ENCODE measurements at places on chromosomes 2 and 18.
A peak's percentile ranks its signal among the peaks of the same experiment; 100 is the strongest.

- DNase-seq: no peak
Measured at GRCh38 chr18:7334973-7335568, 104.2 kb downstream of the LRRC30 start.

- no peak for DNase-seq
Measured at GRCh38 chr2:26034637-26034992, 731 bp downstream of the RAB10 start.

- DNase-seq: no peak
Measured at GRCh38 chr2:182182436-182182835, 196.8 kb downstream of the PPP1R1C start.

DNA sequence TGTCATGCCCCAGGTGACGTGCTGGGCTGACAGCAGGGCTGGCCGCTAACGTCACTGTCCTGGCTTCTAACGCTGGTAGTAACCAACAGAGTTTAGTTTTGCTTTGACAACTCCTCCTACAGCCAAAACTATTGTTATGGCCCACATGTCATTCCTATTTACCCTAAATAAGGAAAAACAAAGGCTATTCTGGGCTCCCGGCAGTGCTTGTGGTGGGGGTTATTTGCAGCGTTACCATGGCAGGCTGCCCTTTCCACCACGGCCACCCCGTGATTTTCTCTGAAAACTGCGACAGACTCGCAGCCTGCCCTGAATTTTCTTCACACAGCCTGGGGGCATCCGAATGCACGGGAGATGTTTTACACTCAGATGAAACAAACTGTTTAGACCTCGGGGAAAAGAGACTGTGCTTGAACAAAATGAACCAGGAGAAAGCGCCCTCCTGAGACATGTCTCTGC is 115.2 kb downstream of the FAM210A start:
- no peak for DNase-seq

- DNase-seq: no peak
Measured at GRCh38 chr18:25734336-25734735, 356.1 kb downstream of the SS18 start.

GRCh38 chr2:49110571-49110970 is 43.7 kb downstream of the FSHR start:
- DNase-seq: no peak

DNA sequence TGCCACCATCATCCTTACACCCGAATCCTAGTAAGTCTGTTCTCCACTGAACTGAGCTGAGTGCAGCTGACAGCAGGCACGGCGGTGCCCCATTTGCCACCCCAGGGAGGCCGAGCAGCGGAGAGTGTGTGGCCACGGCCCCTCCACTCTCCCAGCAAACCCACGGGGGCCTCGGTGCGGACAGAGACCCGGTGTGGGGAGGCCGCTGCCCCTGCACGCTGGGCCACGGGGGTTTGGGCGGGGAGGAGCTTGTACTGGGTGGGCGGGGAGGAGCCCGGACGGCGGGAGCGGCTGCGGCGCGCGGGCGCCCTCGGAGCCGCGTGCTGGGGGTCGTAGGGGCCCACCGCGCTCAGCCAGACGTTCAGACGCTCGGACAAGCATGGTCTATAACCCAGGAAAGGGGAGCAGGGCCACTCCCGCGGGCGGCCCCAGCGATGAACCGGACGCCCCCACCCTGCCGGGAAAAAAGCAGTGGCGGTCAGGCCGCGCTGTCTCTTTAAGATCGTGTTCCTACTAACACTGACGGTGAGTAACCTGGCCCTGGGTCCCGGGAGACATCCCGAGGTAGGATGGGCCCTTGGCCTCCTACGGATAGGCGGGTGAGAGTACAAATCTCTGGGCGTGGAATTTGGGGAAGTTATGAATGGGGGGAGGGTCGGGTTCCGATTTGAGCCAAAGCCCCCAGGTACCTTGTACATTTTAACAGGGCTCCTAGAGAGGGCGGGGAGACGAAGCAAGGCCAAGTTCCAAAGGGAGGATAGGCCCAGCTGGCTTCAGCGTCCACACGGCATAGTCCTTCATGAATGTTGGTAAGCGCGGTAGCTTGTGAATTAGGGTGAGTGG is at the start of gene ITPRIPL1:
TSS of gene ITPRIPL1 (plus strand) at position 277 of the 843 bp plus-strand sequence. CDS start at position 800, 523 bp downstream.
- peak; percentile 53 for DNase-seq

GRCh38 chr18:8844721-8845148 is 139.4 kb downstream of the MTCL1 start:
- no peak for DNase-seq

GRCh38 chr2:159156834-159157233 is 129.7 kb downstream of the WDSUB1 start:
- DNase-seq: no peak

GRCh38 chr2:28268386-28268785 is 124.3 kb upstream of the FOSL2 start:
- DNase-seq: no peak

- DNase-seq: no peak
Measured at GRCh38 chr18:40348196-40348595, 1606.8 kb upstream of the PIK3C3 start.

DNA sequence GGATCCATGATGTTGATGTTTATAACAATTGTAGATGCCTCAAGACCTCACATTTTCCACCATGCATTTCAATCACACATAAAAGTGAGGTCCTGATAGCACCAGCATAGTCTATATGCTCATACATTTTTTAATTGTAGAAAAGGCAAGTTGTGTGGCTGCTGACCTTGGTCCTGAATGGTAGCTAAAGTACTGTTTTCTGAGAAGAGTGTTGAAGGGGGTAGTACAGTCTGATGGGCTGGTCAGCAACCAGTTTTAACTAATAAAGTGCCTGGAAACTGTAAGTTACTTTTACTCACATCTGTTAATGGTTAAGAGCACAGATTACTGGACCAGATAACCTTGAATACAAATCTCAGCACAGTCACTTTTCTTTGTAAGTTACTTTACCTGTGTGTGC is 15.9 kb downstream of the ZNF638 start:
- peak; percentile 28 for DNase-seq

GRCh38 chr2:74847070-74847858 is 13.3 kb downstream of the HK2 start:
- DNase-seq: no peak

- DNase-seq: no peak
Measured at GRCh38 chr2:175579646-175580045, 398.1 kb upstream of the ATP5MC3 start.

DNA sequence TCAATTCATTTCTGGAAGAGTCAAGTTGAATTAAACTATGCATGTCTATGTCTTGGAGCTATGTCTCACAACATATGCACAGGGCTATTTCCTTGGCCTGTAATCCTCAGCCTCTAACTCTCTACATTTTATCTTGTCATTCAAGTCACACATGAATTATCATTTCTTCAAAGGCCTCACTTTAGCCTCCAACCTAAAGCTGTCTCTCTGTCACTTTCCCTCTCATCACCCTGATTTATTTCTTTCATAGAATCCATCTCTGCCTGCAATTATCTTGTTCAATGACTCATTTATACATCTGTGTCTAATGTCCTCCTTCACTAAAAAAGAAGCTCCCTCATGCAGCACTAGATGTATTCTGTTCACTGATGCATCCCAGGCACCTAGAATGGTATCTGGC is 614.2 kb upstream of the REG3G start:
- DNase-seq: no peak

DNA sequence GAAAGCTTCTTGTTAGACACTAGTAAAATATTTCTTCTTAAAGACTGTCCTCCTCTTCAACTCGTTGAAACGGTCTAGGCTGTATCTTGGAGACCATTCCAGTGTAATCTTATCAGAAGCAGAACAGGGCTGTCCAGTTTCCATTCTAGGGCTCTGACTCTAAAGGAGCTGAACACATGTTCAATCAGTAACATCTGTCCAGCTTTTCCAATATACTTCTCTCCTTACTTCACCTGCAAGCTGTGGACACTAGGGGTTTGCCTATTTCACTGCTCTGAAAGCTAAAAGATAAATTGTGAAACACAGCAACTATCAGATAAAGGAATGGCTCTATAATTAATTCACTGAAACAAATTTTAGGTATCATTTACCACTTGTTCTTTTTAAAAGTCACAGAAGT is 73.8 kb downstream of the ZNF385B start:
- no peak for DNase-seq

DNA sequence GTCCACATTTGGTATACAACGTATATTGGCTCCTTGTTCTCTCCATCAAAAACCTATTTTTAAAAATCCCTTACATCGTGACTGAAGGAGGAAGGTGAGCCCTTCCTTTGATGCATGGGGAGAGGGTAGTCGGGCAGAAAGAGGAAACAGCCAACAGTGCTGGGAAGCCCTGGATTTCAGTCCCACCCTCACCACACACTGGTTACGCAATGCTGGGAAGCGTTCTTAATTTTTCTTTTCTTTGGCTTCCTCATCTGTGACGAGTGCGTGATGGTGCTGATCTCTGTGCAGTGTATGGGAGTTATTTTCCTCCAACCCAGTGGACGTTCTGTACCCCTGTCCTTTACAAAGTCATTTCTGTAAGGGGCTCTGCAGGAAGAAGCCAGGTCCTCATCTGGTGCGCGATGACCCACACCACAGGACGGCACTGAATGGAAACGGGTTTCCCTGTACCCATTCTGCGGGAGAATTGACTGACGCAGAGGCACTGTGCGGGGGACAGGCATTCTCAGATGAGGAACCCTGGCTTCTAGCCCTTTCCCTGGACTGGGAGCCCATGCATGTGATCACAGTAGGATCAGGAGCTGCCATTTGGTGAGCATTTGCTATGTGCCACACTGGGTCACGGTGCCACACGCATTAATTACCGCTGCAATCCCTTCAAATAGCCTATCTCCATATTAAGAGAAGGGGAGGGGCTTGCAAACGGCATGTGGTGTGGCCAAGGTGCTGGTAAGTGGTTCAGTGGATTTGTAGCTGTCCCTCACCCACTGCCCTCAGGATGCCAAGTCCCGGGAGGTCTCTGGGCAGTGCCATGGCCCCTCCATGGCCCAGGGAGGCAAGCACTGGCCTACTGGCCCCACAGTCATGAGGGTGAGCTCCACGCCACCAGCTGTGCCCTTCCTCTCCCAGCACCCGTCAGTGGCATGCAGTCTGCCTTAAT is 4.3 kb downstream of the COLEC11 start:
- no peak for DNase-seq
